Stimulated activated naive CD4-positive, alpha-beta T cell (primary cell): ENCODE measurements at places on chromosomes 1 and 21.
A peak's percentile ranks its signal among the peaks of the same experiment; 100 is the strongest.

DNA sequence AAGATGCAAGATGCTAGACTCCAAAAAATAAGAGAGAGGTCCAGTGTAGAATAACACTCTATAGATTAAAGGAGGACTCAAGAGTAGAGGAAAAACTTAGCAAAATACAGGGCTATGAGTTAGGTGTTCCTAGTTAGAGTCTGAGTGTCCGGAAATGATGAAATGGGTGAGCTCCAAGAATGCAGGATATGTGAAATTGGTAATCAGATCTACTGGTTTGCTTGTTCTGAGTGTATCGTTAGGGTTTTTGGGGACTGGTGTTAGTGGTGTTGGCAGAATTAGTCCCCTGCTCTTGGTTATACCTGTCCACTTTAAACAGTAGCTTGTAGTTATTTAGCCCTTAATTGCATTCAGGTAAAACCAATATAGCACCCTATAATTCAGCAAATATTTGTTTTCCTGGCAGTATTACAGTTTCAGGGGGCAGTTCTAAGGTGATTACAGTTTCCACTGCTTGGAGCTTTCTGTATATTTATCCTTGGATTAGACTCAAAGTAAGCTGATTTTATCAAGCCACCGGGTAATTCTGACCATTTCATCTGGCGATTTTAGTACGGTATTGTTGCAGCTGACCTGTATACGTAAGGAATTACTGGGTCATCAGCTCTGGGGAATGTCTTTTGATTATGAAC is 332.7 kb downstream of the CHRM3 start:
- peak; percentile 37 for DNase-seq

GRCh38 chr1:228002792-228003191 is 4.0 kb upstream of the WNT3A start:
- no peak for DNase-seq

- DNase-seq: no peak
These were observed 143.3 kb downstream of the SIPA1L2 start for GRCh38 chr1:232486454-232487207.

- no peak for DNase-seq
These were observed 36.0 kb downstream of the UBE4B start for GRCh38 chr1:10068605-10069294.

DNA sequence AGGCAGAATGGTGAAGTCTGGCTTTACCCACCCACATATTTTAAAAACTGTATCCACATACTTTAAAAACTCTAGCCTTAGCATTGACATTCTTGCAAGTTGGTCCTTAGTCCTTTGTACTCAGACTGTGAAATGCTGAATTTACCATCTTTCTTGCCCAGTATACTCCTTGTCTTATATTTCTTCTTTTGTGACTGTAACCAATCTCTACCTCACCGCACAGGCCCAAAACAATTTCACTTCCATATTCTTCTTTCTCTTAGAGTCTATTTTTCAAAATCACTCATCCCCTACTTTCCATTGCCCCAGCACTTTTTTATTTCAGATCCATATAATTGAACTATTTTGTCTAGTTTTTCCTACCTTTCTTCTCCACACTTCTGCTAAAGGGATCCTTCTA is 892.4 kb upstream of the B3GALT2 start:
- no peak for DNase-seq

GRCh38 chr1:6732942-6733341 is 31.3 kb upstream of the DNAJC11 start:
- no peak for DNase-seq

- no peak for DNase-seq
These were observed 34.4 kb upstream of the LRP8 start for GRCh38 chr1:53362270-53362669.

GRCh38 chr21:38597421-38597820 is 99.1 kb upstream of the ERG start:
- DNase-seq: no peak

DNA sequence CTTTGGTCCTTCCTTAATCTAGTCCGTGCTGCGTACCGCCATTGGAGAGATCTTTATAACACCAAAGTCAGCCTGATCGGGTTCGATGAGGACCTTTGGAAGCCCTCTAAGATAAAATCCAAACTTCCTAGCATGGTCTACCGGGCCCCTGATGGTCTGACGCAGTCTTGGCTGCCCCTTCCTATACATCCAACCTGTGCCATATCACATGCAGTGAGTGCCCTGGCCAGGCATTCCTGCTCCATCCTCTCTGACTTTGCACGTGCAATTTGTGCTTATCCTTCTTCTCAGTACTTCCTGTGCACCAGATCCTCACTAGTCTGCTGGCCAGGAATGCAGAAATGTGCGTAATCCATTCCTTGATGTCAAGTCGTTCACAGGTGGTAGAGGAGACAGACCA is 45.6 kb downstream of the CFAP57 start:
- DNase-seq: no peak

DNA sequence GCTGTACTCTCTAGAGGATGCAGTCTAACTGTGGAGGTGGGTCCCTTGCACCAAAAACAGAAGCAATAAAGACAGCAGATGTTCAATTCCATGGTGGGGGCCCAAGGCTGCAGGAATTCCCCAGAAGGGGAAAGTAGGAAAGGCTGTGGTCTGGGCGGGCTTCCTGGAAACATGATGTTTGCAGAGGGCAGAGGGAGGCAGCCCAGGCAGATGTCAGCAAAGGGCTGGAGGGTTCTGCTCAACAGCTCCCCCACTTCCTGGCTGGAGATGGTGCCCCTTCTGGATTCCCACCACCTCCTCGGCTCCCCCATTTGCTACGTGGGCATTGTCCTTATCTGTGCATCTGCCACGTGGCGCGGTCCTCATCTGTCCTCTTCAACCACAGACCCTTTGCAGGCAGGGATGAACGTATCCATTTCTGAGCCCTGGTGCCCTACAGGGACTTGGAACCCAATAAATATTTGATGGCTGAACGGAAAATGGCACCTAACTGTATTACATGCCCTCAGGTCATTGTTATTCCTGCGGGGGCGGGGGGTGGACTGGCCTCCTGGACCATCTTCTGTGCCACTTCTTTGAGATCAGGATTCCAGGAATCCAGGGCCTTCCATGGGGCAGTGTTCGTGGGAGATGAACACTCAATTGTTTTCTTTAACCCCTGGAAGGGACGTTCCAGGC is 8.4 kb upstream of the GUCA2B start:
- DNase-seq: no peak

DNA sequence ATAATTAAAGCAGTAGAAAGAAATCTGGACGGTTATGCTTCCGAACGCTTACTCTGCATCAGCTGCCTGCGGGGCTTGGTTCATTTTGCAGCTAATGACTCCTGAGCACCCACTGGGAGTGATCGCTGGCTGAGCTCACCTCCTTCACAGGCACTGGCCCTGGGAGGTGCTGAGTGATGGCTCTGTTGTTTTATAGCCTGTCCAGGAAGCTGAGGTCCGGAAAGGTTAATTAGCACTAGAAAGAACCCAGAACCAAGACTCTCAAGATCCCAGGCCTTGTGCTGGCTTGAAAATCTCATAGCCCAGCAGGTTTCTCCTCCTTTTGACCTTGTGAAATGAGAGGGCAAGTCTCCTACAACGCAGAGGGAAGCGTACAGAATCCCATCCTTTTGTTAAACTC is 226.2 kb downstream of the AJAP1 start:
- DNase-seq: no peak

DNA sequence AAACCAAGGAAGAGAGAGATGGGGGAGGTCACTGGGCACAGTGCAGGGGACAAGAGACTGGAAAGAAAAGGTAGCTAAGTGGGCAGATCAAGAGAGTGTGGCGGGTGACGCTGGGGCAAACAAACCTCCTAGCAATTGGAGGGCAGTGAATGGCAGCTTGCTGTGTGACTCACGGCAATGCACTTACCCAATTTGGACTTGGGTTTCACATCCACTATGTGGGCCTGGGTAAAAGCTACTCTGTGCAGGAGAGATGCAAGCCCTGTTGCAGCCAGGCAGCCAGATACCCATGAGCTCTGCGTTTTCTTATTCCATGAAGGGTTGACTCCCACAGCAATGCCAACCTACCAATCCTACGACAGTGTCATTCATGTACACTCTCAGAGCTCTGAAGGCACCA is 9.5 kb downstream of the PLXNA2 start:
- no peak for DNase-seq

DNA sequence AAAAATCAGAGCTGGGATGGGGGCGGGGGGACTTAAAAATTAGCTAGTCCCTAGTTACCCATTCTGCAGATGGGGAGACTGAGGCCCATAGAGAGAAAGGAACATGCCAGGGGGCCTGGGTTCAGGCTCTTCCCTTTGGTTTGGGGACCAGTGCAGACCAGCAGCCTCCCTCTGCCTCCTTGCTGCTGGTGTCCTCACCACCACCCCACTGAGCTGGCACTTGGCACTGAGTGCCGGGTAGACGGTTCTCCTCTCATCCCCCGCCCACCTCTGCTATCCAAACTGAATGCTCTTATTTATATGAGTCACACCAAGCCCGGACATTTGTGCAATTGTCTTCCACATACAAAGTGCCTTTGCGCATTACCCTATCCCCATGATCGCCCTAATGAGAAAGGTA is 39.2 kb downstream of the CAMK2N1 start:
- no peak for DNase-seq

- DNase-seq: no peak
These were observed 1097.8 kb downstream of the TTLL7 start for GRCh38 chr1:82901118-82901517.

DNA sequence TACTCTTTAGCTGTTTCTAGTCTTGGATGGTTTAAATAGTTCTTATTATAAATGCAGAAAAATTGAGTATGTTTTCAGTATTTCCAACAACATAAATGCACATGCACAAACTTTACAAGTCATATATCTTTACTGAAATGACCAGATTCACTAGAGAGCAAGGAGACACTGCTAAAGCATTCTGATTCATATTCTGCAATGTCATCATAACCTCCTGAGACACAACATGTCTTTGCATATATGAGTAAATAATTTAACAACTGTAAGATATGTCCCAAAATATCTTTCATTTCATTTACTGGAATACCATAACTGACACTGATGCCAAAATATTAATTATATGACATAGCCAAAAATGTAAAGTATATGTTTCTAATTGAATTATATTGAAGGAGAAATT is 16.8 kb upstream of the SAMSN1 start:
- DNase-seq: no peak

DNA sequence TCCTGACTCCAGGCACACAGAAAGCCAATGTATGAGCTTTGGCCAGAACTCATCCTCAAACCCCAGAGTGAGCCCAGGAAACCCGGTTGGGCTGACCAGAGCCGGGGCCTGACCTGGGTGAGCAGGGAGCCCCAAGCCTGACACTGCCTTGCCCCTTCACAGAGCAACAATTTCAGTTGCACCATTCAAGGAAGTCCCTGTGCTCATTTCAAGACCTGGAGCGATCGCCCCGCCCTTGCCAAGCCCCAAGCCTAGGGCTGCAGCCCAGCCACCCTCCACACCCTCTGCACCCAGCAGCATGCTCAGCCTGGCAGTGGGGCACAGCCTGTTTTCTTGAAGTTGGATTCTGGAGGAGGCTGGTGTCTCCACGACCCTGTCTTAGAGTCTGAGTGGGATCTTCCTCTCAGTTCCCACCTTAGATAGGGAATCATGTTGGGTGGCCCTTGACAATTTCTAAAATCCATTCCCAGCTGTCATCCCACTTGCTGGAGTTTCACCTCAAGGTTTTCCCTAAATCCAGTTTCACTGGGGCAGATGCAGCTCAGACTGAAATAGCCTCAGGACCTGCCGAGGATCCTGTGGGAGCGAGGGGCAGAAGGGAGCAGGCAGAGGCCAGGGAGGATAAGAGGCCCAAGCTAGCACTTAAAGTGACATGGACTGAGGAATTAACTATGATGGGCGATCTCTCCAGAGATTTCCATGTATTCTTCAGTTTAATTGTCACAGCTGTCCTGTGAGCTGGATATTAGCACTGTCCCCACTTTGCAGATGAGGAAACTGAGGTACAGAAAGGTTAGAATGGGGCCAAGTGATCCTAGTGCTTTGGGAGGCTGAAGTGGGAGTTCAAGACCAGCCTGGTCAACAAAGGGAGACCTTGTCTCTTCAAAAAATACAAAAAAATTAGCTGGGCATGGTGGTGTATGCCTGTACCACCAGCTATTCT is 2.5 kb downstream of the NBL1 start:
- DNase-seq: no peak

DNA sequence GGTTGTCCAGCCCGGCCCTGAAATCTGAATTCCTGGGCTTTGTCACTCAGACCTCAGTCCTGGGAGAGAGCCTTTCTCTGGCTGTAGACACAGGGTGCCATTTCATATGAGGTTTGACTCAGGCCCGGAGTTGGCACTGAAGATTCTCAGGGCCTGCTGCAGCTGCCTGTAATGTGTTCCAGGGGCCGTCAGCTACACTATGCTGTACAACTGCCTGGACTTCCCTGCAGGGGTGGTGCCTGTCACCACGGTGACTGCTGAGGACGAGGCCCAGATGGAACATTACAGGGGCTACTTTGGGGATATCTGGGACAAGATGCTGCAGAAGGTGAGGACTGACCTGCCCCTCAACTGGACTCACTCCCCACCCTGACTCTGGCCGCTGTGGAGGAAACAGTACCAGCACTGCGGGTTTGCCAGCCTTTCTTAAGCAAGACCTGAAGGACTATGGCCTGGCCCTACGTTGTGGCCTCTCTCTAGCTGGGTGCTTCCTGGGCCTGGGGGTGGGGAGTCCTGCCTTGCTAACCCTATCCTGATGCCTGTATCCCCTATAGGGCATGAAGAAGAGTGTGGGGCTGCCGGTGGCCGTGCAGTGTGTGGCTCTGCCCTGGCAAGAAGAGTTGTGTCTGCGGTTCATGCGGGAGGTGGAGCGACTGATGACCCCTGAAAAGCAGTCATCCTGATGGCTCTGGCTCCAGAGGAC is 18.9 kb downstream of the FAAH start:
- DNase-seq: no peak

GRCh38 chr1:244874974-244875579 is 10.7 kb upstream of the HNRNPU start:
- DNase-seq: no peak

DNA sequence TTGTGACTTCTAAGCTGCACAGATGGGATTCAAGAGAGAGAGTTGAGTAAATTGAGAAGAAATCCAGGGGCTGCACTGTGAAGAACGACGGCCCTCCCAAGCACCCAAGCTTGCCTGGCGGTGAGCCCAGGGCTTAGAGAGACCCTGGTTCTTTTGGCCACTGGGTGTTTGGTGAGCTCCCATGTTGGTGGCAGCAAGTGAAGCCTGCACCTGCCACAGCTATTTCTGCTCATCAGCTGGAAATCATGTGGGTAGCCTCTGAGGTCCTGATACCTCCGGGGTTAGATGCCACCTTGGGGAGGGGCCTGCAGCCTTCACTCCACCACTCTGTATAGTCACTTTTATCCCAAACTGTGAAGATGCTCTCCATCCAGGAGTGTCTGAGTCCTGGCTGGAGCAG is 6.2 kb upstream of the BTG2 start:
- no peak for DNase-seq

DNA sequence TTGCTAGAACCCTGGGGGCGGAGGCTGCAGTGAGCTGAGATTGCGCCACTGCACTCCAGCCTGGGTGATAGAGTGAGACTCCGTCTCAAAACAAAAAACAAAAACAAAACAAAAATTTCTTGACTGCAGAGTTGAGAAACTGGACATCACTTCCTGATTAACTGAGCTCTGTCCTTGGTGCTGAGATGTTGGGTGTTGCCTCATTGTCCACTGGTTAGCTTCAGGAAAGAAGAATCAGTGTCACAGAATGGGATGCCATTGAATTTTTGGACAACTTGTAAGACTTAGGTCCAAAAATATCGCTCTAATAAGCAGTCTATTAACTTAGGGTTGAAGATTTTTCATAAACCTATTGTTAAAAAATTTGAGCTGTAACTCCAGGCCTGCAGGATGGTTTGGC is 23.8 kb upstream of the KCNA10 start:
- no peak for DNase-seq
